ENCODE measurements at places on chromosomes 7 and 10.

- peak; percentile 10 for DNase-seq
Measured at GRCh38 chr7:13725591-13725990, 263.9 kb downstream of the ETV1 start.

DNA sequence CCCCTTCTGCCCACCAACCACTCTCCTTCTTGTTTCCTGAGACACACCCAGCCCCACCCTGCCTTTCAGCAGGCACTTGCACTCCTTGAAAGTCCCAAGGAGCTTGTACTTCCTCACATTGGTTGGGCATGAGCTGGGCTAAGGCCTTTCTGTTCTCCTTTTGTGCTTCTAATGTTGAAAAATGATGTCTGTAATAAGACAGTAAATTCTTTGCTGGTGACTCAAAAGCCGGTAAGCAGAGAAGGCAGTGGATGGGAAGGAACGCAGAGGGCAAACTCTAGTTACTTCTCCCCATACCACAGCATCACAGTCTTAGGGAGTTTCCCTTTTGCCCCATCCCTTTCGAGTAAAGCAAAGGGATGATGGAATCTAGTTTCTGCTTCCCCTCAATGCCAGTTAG, 185.6 kb downstream of the PLXNA4 start:
- peak; percentile 41 for DNase-seq

DNA sequence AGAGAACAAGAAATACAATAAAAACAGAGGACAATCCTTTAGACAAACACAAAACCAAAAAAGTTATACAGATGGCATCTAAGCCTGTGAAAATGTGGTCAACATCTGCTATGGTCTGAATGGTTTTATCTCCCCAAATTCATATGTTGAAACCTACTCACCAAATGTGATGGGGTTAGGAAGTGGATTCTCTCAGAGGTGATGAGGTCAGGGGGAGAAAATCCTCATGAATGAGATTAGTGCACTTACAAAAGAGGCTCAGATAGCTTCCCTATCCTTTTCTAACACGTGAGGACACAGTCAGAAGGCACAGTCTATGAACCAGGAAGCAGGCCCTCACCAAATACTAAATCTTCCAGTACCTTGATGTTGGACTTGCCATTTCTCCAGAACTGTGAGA, 147.8 kb upstream of the GPR22 start:
- DNase-seq: no peak

DNA sequence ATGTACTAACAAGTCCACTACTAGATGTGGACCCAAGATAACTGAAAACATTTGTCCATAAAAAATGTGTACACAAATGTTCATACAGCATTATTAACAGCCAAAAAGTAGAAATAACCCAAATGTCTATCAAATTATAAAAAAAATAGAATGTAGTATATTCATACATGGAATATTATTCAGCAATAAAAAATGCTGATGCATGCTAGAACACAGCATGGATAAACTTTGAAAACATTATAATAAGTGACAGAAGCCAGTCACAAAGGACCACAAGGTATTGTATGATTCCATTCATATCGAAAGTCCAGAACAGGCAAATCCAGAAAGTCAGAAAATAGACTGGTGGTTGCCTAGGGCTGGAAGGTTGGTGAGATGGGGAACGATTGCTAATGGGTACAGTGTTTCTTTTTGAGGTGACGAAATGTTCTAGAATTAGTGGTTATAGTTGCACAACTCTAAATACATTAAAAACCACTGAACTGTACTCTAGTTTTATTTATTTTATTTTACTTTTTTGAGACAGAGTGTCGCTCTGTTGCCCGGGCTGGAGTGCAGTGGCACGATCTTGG, 43.3 kb upstream of the ANLN start:
- DNase-seq: no peak

- peak; percentile 86 for DNase-seq
Measured at GRCh38 chr7:71633551-71634008, 501.6 kb downstream of the GALNT17 start.

- no peak for DNase-seq
Measured at GRCh38 chr7:150842716-150843115, 9.6 kb upstream of the AOC1 start.

GRCh38 chr7:1210321-1210978, 22.2 kb upstream of the UNCX start:
- DNase-seq: no peak

DNA sequence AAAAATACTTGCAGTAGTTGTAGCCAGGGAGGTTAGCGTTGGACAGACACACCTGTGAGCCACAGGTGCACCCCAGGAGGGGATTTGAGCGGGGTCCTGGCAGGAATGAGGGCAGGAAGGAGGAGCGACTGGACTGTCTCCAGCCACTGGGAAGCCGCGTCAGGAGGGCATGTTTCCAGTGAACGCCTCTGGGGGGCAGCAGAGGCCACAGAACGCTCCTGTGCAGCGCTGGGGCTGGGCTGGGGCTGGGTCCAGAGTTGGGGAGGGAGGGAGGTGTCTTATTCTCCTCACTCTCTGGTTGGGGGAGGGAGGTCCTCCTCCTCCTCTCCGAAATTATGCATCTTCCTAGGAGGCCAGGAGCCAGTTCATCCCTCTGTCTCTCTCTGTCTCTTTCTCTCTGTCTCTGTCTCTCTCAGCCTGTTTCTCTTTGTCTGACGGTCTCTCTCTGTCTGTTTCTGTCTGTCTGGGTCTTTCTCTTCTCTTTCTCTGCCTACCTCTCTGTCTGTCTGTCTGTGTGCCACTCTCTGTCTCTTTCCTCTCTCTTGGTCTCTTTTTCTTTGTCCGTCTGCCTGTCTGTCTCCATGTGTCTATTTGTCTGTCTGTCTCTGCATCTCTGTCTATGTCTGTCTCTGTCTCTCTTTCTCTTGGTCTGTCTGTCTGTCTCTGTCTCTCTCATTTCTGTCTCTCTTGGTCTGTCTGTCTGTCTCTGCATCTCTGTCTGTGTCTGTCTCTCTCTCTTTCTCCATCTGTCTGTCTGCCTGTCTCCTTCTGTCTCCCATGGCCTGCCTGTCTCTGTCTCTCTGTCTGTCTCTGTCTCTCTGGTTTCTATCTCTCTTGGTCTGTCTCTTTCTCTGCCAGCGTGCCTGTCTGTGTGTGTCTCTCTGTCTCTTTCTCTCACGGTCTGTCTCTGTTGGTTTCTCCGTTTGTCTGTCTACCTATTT, 9.9 kb upstream of the PSMG3 start:
- peak; percentile 79 for DNase-seq

DNA sequence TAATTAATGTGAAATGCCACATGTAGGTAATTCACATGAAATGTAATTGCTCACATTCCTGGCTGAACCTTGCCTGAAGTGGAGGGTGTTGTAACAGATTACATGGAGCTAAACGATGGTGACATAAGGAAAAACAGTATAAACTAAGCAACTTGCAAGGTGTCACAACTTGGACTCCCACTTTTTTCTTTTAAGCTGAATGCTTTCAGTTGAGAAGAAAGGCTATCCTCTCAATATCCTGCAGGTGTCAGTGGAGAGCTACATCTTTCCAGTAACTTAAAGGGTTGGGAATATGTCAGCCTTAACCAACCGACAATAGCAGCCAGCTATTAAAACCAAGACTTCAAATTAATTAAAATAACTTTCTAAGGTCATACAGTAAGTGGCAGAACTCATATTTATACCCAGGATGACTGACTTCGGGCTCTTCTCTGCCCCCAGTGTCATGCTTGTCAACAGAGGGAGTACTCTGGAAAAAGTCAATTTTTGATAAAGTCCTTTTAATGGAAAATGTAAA, 33.7 kb downstream of the NRBF2 start:
- peak; percentile 82 for DNase-seq

GRCh38 chr7:5302577-5302976, 19.8 kb downstream of the SLC29A4 start:
- DNase-seq: no peak

GRCh38 chr7:26321435-26321834, 29.8 kb downstream of the SNX10 start:
- DNase-seq: no peak

GRCh38 chr7:17622451-17622850, 317.8 kb downstream of the SNX13 start:
- DNase-seq: no peak

DNA sequence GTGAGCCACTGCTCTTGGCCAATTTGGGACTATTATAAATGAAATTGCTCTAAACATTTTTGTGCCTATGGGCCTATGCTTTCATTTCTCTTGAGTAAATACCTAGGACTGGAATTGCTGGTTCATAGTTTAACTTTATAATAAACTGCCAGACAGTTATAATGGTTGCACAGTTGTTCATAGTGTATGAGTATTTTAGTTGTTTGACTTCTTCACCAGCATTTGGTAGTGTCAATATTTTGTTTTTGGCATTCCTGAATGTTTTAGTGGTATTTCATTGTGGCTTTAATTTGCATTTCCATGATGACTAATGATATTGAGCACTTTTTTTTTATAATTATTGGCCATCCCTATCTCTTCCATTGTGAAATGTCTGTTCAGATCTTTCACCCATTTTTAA, 29.5 kb downstream of the PLEKHA8 start:
- peak; percentile 21 for DNase-seq

GRCh38 chr10:24493165-24493564, 230.5 kb downstream of the ARHGAP21 start:
- DNase-seq: no peak

GRCh38 chr7:35267411-35267810, 13.5 kb upstream of the TBX20 start:
- DNase-seq: no peak

DNA sequence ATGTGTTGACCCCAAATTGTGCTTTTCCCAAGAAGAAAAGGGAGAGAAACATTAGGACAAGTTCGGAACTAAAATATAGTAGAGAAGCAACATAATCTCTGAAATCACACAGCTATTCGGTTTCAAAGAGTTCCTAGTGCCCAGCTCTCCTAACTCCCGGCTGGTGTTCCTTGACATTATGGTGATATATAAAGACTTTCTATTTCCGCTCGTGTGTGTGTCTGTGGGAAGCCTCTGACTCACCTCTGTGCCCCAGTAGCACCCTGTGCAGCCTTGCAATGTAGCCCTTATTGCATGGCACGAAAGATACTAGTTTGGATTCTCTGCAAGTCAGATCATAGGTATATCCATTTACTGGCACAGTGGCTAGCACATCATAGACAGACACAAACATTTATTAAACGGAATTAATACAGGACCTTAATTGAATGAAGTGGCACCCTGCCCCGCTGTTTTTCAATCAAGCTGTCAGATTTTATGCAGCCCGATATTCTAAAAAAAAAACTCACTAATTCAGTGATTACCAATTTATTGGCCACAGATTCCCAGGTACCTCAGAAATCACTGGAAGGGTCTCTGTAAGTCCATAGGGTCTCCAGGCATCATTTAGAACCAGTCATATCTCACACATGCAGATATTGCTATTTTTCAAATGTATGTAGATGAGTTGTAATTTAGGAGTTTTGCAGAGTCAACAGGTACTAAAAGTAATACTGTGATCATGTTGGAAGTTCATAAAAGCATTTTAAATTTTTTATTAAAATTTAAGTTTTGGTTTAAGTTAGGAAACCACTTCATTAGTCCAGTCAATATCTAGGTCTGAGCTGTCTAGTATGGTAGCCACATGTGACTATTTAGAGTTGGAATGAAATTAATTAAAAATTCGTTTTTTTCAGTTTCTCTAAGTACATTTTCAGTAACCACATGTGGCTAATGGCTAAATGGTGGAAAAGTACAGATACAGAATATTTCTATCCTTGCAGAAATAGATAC, 43.3 kb downstream of the SFTPD start:
- DNase-seq: peak; percentile 71

- peak; percentile 28 for DNase-seq
Measured at GRCh38 chr7:34928052-34928451, 109.2 kb downstream of the DPY19L1 start.

- peak; percentile 4 for DNase-seq
Measured at GRCh38 chr10:68403701-68404100, 3.4 kb downstream of the RUFY2 start.

DNA sequence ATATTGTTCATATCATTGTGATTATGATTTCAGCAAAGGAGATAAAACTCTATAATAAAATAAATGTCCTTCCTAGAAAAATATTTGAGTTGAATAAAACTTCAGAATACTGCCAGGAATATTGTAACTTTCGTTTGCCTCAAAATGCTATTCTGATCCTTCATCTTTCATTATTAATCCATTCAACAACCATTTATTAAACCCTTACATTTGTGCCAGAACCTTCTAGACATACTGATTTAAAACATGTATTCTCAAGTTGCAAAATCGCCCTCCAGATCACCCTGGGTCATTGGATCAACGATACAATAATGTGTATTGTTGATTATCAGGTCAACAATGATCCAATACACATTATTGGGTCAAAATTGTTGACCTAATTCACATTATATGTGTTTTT, 759.8 kb downstream of the CNTNAP2 start:
- DNase-seq: no peak

DNA sequence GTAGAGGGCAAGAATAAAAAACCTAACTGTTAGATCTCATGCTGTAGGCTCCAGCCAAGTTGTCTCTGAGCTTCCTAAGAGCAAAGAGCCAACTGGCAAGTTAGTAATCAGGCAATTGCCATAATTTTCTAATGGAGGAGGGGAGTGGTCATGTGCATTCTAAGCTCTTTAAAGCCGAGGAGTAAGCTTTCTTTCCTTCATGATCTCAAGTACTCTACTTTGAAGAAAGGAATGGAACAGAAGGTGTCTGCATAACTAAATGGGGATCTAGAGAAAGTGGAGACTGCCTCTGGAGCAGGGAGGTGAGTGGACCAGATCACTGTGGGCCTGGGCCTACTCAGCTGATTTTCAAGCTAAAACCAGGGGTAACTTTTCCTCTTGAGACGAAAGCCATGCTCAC, 37.7 kb upstream of the TOMM7 start:
- DNase-seq: no peak

GRCh38 chr10:71501402-71501801, 104.7 kb downstream of the CDH23 start:
- no peak for DNase-seq

Measured in GM23248 (cell line).